ENCODE measurements at places on chromosomes 7 and 10.

- no peak for DNase-seq
These were observed 508.8 kb downstream of the CCSER2 start for GRCh38 chr10:84837041-84837812.

GRCh38 chr10:89679986-89680385, 21.4 kb upstream of the KIF20B start:
- DNase-seq: no peak

DNA sequence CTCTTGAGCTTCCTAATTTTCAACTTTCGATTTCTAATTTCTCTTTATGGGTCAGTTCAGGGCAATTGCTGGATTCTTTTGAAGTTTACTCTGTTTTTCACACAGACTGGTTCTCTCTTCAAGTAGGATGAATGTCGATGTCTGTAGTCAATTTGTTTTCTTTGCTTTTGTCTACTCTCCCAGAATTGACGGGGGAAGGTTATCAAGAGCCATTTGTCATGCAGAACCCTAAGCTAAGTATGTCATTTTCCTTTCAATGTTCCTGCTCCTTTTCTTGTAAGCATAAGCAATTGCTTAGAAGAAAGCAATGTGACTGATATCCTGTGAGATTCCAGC, 53.7 kb downstream of the SLC39A12 start:
- no peak for DNase-seq

GRCh38 chr7:521221-522070, 1.8 kb upstream of the PDGFA start:
- DNase-seq: no peak

DNA sequence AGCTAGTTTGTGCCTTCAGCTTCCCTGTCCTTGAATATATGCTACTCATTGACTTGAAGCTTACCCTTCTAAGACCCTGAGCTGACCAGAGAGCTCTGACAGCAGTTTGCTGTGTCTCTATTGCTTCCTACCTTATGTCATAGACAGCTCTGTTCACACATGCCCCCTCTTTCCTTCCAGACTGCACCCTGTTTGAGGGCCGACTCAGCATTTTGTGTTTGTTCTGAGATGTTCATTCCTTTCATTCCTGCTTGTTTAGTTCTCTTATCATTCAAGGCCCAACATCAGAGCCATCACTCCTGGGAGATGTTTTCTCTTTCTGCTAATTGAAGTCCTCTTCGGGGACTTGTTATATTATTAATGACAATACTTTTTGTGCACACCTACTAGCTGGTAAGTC, 518.9 kb downstream of the LRMDA start:
- DNase-seq: no peak

- no peak for DNase-seq
These were observed 224.1 kb downstream of the GLI3 start for GRCh38 chr7:42012786-42013360.

DNA sequence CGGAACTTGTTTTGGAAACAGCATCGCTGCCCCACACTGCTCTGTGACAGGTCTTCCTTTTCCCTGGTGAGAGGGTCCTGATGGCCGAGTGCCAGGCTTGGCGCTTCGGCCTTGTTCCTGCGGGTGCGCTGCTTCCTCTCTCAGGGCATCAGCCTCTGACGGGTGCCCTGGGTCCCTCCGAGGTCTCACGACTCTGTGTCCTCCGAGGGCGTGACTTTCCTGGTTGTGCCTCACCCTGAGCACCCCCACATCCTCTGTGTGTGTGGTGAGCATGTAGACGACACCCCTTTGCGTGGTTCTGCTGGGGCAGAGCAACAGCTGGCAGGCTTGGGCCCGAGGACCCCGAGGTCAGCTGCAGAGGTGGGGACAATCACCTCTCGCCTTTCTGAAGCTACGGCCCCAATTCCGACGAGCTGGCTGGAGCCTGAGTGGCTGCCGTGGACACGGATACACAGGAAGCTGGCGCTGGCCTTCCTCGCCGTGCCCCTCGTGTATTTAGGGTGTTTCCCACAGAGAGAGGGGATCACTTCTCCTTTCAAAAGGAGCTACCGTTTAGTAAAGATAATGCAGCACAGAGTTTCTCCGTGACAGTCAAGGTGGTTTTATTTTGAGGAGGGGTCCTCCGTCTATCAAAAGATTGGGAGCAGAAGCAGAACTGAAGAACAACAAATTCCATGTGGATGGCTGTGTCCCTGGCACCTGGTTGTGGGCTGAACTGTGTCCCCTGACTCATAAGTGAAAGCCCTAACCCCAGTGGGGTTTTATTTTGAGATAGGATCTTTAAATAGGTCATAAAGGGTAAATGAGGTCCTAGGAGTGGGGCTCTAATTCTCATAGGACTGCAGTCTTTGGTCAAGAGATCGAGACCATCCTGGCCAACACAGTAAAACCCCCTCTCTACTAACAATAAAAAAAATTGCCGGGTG, 36.2 kb upstream of the PITRM1 start:
- peak; percentile 28 for DNase-seq

DNA sequence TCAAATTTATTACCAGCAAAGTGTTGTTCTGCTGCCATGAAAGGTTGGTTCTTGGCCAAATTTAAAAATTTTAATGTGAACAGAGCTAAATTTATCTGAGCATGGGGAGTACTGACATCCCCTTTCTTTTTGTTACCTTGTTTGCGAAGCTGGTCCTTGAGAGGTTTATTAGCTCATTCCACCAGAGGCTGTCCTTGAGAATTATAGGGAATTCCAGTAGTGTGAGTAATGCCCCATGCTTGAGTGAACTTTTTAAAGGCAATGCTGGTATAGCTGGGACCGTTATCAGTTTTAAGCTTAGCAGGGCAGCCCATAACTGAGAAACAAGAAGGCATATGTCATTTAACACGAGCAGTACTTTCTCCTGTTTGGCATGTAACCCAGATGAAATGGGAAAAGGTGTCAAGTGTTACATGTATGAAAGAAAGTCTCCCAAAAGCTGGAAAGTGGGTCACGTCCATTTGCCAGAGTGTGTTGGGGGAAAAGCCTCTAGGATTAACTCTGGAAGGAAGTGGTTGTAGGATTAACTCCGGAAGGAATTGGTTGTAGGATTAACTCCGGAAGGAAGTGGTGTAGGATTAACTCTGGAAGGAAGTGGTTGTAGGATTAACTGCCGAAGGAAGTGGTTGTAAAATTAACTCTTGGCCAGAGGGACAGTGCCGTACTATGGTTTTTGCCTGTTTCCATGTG, 37.3 kb upstream of the AKR1C2 start:
- peak; percentile 26 for DNase-seq

- DNase-seq: no peak
These were observed 89.2 kb upstream of the NPS start for GRCh38 chr10:127459918-127460317.

DNA sequence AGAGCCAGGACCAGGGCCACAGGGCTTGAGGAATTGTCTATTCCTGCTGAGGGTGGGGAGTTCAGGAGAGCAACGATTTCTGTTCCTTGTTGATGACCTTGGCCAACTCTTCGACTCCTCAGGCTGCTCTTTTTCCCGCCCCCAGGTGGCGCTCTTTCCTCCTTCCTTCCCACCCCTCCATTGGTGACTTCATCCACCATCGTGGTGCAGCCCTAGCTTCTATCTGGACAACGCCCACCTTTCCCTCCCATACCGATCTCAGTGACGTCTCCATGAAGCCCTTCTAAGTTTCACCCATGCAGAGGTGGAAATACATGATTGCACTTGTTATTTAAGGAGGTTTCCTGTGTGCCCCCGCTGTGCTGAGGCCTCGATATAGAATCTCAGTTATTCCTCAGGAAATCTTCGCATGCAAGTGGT, 22.1 kb upstream of the CARD11 start:
- DNase-seq: peak; percentile 58

- peak; percentile 21 for DNase-seq
These were observed 906.2 kb downstream of the LRMDA start for GRCh38 chr10:76337641-76338040.

DNA sequence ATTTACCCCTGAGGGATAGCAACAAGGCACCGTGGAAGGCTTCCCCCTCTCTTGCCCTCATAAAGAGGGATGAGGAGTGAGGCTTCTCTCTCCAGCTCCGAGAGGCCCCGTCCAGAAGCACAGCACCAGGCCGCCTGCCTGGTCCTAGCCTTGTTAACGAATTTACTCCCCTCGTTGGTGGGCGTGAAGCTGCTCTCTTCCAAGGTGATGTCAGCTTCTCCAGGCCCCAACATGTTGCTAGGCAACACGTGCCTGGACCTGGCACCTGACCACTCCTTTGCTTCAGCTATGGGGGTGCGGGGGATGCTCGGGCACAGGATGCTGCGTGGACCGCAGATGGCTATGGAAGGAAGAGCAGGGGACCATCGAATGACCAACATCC, 135.2 kb upstream of the MGMT start:
- DNase-seq: no peak

DNA sequence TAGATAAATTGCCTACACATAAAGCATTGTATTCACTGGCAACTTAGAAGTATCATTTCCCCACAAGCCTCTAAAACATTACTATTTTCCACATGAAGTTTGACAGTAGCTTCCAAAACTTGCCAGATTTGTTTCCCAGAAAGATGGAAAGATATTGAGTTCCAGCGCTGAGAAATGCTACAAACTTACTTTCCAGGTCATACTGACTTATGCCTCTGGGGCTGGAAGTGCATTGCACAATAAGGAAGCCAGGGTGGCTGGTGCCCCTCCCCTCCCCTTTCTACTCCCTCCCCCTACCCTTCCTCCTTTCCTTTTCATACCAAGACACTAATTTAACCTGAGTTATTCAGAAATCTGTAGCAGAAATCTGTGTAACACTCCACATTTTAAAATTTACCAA, 212.6 kb downstream of the WDR37 start:
- DNase-seq: no peak

- DNase-seq: peak; percentile 58
These were observed 844 bp downstream of the NRF1 start for GRCh38 chr7:129612112-129613015.

- DNase-seq: peak; percentile 70
These were observed 30.9 kb upstream of the ITGB8 start for GRCh38 chr7:20299647-20300312.

DNA sequence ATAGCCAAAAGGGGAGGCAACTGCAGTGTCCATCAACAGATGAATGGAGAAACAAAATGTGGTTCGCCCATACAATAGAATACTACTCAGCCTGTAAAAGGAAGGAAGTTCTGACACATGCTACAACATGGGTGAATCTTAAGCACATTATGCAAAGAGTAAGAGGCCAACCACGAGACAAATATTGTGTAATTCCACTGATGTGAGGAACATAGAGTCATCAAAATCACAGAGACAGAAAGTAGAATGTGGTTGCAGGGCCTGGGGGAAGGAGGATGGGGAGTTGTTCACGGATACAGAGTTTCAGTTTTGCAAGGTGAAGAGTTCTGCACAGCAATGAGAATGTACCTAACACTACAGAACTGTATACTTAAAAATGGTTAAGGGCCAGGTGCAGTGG, 13.7 kb upstream of the C10orf71 start:
- peak; percentile 98 for DNase-seq

- peak; percentile 54 for DNase-seq
These were observed 201.4 kb upstream of the SH2B2 start for GRCh38 chr7:102085218-102085772.
